Sigmoid colon (tissue), 7 donors: ENCODE measurements at places on chromosomes 13 and 19. TPM values are rescaled to one million over a fixed set of nuclear protein-coding genes. Genes with fewer than 3 reads are reported as not detected.

ZNF208 gene
- 11.7 TPM for total RNA-seq

ZNF284 gene
- 1.8 TPM for total RNA-seq

IGSF23 gene
- not detected for total RNA-seq

FFAR2 gene
- not detected for total RNA-seq

KLK10 gene
- 2.5 TPM for total RNA-seq

- no peak overlapping the region for H3K27ac ChIP-seq
- no peak for DNase-seq
- no peaks in the 10 kb centered on the region for H3K36me3 ChIP-seq
- H3K4me1 ChIP-seq, result peaks cover 3% of the 10 kb centered on the region
- no peak overlapping the region for H3K4me3 ChIP-seq
These were observed 415.9 kb downstream of the FGF9 start for GRCh38 chr13:22086597-22087330.

- no peak overlapping the region for H3K27ac ChIP-seq
- H3K36me3 ChIP-seq, result no peaks in the 10 kb centered on the region
- H3K4me3 ChIP-seq, result no peak overlapping the region
- no peak for DNase-seq
These were observed 310.5 kb downstream of the ATP8A2 start for GRCh38 chr13:25682276-25682675.

DNA sequence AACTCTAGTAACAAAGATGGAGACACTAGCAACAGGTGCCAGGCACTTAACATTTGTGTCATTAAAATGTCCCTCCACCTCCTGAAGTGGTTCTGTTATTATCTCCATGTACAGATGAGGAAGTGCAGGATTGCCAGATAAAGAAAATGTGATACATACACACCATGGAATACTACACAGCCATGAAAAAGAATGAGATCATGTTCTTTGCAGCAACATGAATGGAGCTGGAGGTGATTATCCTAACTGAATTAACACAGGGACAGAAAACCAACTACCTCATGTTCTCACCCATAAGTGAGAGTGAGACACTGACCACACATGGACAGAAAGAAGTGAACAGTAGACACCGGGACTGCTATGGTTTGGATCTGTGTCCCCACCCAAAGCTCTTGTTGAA is 60.5 kb downstream of the ZNF557 start:
- H3K4me1 ChIP-seq, result no peaks in the 10 kb centered on the region
- no peak overlapping the region for H3K4me3 ChIP-seq
- no peak overlapping the region for H3K27ac ChIP-seq

DNA sequence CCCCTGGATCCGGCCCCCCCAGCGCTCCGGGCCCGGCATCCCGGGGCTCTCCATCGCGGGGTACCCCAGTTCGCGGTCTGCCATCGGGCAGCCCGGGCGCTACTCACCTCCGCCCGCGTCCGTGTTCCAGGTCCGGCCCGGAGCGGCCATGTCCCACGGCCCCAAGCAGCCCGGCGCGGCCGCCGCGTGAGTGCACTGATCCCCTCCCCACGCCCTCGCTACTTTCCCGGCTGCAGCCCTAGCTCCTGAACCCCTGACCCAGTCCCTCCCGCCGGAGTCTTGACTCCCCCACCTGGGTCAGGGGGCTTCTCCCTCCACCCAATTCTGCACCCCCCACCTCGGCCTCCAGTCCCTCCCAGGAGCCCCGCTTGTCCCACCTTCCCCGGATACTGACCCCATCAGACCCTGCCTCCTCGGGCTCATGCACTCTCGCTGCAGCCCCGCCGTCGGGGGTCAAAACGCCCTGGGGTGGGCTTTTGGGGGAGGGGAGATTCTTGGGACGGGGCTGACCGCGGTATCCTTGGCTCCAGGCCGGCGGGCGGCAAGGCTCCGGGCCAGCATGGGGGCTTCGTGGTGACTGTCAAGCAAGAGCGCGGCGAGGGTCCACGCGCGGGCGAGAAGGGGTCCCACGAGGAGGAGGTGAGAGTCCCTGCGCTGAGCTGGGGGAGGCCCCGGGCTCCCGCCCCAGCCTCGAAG is 566 bp downstream of the HMG20B start:
- H3K4me3 ChIP-seq, result peak overlapping the region; percentile 93
- H3K36me3 ChIP-seq, result no peaks in the 10 kb centered on the region
- H3K27me3 ChIP-seq, result no peaks in the 10 kb centered on the region

DNA sequence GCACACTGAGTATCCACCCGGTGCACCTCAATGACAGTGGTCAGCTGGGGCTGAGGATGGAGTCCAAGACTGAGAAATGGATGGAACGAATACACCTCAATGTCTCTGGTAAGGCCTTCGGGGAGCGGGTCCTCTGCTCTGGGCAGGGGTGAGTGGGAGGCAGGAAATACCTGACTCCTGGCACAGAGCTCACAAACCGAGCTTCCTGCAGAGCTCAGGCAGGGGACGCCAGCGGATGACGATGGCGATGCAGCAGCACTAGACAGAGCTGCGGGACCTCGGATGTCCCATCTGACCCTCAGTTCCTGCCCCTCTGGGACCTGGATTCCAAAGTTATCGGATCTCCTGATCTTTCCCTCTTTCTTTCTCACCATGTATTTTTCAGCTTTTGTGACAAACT is 3.8 kb downstream of the CD22 start:
- H3K4me1 ChIP-seq, result no peaks in the 10 kb centered on the region
- no peak overlapping the region for H3K4me3 ChIP-seq
- H3K27ac ChIP-seq, result no peak overlapping the region
- H3K36me3 ChIP-seq, result no peaks in the 10 kb centered on the region

- no peaks in the 10 kb centered on the region for H3K4me1 ChIP-seq
- H3K36me3 ChIP-seq, result no peaks in the 10 kb centered on the region
- H3K27me3 ChIP-seq, result no peaks in the 10 kb centered on the region
- DNase-seq, result no peak
These were observed 15.6 kb downstream of the KDM4B start for GRCh38 chr19:4984438-4984990.

- no peak for DNase-seq
- no peak overlapping the region for H3K27ac ChIP-seq
- no peak overlapping the region for H3K4me3 ChIP-seq
- no peaks in the 10 kb centered on the region for H3K4me1 ChIP-seq
These were observed 9.3 kb downstream of the ZNF444 start for GRCh38 chr19:56150358-56150757.

- peak within 1 kb of the TSS; percentile 98 for H3K27ac ChIP-seq
- peaks cover 18% of the 10 kb centered on the region for H3K4me1 ChIP-seq
- H3K36me3 ChIP-seq, result no peaks in the 10 kb centered on the region
- DNase-seq, result peak; percentile 94
These were observed at the start of gene ALG5 for GRCh38 chr13:36999054-36999714. ALG5 (minus strand) TSS chr13:36999340; CDS start chr13:36999300, 40 bp downstream.

GRCh38 chr19:33261511-33262189 is 36.0 kb upstream of the SLC7A10 start:
- H3K4me1 ChIP-seq, result no peaks in the 10 kb centered on the region
- no peak for DNase-seq
- H3K27me3 ChIP-seq, result no peaks in the 10 kb centered on the region

GRCh38 chr19:32558607-32559228 is 22.3 kb upstream of the PDCD5 start:
- DNase-seq, result no peak
- H3K36me3 ChIP-seq, result no peaks in the 10 kb centered on the region
- no peak overlapping the region for H3K4me3 ChIP-seq
- H3K4me1 ChIP-seq, result no peaks in the 10 kb centered on the region
- no peaks in the 10 kb centered on the region for H3K27me3 ChIP-seq
- no peak overlapping the region for H3K27ac ChIP-seq

DNA sequence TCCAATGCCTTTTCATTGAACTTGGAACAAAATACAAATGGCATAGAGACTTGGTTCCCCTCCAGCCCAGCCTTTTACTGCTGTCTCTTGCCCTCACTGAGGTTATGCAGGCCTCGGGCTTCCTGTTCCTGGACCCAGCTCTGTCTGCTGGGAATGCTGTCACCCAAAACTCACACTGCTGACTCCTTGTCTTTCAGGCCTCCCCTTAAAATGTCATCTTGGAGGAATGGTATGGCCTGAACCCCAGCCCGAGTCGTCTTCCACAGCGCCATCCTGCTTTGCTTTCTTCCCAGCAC is 9.7 kb upstream of the ANKRD10 start:
- no peak for DNase-seq
- H3K4me1 ChIP-seq, result no peaks in the 10 kb centered on the region
- peak overlapping the region; percentile 61 for H3K27ac ChIP-seq
- H3K4me3 ChIP-seq, result no peak overlapping the region
- no peaks in the 10 kb centered on the region for H3K27me3 ChIP-seq
- H3K36me3 ChIP-seq, result no peaks in the 10 kb centered on the region

- DNase-seq, result peak; percentile 63
- H3K36me3 ChIP-seq, result peaks cover 72% of the 10 kb centered on the region
- peak overlapping the region; percentile 92 for H3K27ac ChIP-seq
- no peaks in the 10 kb centered on the region for H3K27me3 ChIP-seq
- H3K4me3 ChIP-seq, result no peak overlapping the region
These were observed 3.3 kb downstream of the EEF2 start for GRCh38 chr19:3981736-3982681.

DNA sequence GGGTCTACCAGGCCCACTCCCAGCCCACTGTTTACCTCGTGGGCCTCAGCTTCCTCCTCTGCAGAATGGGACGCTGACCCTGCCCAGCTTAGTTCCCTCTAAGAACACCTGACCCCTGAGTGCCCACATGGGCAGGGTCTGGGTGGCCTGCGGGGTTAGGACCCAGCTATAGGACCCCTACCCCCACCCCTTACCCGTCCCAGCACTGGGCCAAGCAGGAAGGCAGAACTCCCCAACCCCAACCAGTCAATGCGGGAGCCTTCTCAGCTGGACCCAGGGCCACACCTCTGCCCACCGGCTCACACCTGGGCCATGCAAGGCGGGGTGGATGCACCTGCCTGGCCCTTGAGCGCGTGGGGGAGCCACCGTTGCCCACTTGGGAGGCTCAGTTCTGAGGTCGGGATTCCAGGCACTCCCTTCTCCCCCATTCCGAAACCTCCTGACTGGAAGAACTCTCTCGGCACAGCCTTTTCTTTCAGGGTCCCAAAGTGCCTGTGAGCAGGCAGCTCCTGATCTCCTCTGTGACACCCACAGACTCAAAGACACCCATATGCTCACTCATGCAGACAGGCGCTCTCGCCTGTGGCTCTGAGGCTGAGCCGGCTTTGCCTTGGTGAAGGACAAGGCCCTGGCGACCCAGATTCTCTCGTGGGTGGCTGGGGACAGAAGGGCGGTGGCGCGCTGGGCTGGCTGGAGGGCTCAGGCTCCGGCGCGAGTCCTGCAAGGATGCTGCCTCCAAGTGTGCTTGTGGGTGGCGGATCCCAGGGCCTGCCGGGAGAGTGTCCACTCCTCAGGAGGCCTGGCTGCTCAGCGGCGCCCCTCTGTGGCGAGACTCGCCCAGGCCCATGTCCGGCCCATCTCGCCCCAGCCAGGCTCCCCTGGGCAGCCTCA is 27.9 kb upstream of the PARP4 start:
- no peak for DNase-seq
- no peaks in the 10 kb centered on the region for H3K36me3 ChIP-seq
- no peak overlapping the region for H3K4me3 ChIP-seq
- peaks cover 39% of the 10 kb centered on the region for H3K27me3 ChIP-seq
